ENCODE measurements at places on chromosomes 12 and 14. TPM values are rescaled to one million over a fixed set of nuclear protein-coding genes. Genes with fewer than 3 reads are reported as not detected.

DNA sequence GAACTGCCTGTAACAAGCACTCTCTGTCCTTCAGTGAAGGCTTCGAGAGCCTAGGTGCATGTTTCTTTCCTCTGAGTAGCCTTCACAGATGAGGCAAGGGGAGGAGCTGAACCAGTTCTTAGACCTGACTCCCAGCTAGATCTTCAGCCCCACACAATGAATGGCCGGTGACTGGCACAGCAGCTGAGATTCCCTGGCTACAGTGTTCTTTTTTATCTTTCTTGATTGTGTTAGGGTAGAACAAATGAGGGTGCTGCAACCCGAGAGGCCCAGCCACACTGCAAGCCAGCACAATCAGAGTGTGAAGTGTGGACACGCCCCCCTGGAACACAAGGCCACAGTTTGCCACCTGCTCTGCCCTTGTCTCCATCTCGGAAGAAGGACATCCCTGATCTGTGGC lies 19.1 kb upstream of the COL2A1 start:
- no peak for DNase-seq

The METTL25 gene
- 9.0 TPM for total RNA-seq

The DLK1 gene
- total RNA-seq = not detected

The SRSF9 gene
- 148 TPM for total RNA-seq

DNA sequence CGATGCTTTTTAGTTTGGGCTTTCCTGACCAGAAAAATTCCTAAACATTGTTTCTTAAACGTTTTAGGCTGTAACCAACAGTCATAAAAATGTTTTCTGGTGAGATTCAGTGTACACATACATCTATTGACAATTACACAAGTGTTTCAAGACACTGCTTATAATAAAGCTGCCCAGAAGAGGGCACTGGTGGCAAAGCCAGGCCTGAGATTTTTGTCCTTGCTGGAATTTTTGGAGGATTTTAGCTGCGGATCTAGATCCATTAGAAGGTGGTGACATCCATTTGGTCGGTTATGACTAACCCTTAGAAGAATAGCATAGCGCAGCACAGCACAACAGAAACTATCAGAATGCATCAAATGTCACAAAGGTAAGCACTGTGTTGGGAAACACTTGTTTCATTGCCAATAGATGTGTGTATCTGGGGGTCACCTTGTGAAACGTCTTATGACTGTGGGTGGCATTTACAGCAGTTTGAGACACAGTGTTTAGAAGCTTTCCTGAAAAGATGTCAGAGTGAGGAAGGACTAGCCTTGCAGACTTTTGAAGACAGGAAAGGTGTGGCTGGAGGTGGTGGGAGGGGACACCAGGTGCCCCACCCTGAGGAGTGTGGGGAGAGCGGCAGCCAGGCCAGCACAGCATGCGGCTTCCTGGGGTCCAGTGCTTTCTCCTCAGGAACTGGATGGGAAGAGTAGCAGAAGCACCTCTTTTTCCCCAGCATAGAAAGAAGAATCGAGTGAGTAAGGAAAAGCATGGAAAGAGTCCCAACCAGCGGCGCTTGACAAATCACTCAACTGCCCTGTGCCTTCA lies 54.7 kb upstream of the FKBP4 start:
- DNase-seq = peak; percentile 46

GRCh38 chr12:3380200-3381043 lies 110.6 kb upstream of the PRMT8 start:
- DNase-seq = no peak

The ST8SIA1 gene
- 1.3 TPM for total RNA-seq

The SPX gene
- under 0.01 TPM for total RNA-seq

DNA sequence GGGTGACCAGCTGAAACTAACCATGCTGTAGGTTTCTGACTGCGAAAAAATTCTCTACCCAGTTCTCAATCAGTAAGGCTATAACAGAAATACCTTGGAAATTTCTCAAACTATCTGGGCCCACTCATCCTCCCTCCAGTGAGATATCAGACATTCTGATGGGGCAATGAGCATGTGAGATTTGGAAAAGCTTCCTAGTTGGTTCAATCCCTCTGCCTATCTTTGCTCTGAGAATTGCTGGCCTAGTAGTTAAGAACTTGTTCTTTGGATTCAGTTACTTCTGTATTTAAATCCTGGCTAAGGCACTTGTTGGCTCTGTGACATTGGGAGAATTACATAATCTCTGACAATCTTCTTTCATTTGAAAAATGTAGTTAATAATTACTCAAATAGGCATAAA lies 119.4 kb downstream of the SLC15A5 start:
- DNase-seq = no peak

DNA sequence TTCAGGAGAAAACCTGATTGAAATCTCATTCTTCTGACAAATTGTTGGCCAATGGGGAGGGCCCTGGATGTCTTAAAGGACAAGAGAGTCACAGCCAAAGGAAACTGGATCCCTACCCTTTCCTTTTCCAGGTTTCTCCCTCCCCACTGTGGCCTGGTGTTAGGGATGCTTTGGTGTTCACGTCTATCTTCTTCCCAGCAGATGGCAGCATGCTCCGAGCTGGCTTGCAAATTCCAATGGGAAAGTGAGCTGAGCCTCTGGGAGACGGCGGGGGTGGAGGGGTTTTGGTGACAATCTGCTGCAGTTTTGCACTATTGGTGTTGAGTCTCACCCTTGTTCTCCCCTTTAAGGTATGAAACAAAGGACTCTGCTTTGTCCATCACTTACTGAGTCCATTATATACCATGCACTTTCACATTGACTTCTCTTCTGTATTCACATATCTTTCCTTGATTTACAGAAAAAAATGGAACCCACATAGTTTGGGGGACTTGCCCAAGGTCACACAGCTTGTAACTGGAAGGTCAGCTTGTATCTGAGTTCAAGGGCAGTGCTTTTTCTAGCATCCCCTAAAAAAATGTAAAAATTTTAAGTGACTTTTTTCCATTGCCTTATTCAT lies 39.3 kb downstream of the CCDC177 start:
- peak; percentile 47 for DNase-seq

- peak; percentile 44 for DNase-seq
These were observed 21.3 kb upstream of the PAPLN start for GRCh38 chr14:73216030-73216429.

GRCh38 chr14:34623506-34623905 lies 6.4 kb downstream of the SNX6 start:
- no peak for DNase-seq

DNA sequence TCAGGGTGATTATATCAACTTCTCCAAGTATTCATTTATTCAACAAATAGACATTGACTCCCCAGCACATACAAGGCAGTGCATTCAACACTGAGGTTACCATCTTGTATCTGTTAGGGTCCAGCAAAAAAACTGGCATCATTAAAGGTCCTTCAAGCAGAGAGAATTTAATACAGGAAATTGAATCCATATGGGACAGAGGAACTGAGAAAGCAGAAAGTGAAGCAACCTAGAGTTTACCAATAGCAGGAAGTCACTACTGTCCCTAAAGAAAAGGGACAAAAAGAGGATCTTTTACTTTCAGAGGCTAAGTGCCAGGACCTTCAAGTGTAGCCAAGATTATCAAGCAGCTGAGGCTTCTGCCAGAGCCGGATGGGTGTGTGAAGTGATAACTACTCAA lies 237.8 kb upstream of the TBX3 start:
- no peak for DNase-seq

The GARIN6 gene
- not detected for total RNA-seq

- DNase-seq = no peak
These were observed 18.2 kb downstream of the CINP start for GRCh38 chr14:102344485-102344884.

- no peak for DNase-seq
These were observed 155.6 kb downstream of the CAND1 start for GRCh38 chr12:67424784-67425183.

DNA sequence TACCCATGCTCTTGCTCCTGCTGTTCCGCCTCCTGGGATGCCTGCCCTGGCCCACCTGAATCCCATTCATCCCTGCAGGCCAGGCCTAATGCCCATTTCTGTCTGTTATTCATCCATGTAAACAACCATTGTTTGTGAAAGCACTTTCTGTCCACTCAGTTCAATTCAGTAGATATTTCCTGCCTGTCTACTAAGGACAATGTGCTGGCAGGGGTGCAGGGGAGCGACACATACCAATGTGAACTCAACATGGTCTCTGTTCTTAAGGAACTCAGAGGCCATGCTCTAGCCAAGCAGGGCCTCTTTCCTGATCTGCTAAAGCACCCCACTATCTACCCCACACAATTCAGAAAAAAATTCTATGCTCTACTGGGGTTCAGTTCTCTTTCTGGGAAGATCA lies 88.5 kb upstream of the ZFP36L1 start:
- DNase-seq = no peak

DNA sequence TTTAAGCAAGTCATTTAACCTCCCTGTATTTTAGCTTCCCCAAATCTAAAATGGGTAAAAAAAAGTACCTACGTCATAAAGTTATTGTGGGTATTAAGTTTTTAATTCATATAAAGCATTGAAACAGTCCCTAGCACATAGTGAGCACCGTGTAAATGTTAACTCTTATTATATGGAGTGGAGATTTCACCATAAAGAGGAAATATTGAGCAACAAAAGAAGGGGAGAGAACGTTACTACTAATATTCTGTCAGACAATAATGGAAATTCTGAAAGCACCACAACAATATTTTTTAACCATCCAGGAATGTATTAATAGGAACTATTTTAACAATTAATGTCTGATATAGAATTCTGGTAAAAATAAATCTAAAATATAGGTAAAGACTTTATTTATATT lies 7.8 kb upstream of the CD163L1 start:
- DNase-seq = no peak

DNA sequence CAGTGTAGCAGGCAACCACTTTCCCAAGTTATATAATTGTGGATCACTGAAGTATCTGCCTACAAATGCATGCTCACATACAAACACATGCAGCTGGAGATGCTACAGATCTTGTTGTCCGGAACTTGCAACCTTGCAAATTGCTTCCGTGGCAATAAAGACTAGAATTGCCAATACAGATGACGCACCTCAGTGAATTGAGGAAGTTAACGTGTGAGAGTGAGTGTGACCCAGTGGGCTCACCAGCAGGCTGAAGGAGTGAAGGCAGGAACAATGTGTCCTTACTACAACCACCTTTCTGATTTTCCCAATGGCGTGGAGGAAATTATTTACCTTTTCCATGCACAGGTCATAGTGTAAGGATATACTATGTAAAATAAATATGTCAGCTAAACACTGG lies 89.4 kb upstream of the GRIP1 start:
- no peak for DNase-seq

- no peak for DNase-seq
These were observed 447.2 kb downstream of the APAF1 start for GRCh38 chr12:99092100-99092851.

DNA sequence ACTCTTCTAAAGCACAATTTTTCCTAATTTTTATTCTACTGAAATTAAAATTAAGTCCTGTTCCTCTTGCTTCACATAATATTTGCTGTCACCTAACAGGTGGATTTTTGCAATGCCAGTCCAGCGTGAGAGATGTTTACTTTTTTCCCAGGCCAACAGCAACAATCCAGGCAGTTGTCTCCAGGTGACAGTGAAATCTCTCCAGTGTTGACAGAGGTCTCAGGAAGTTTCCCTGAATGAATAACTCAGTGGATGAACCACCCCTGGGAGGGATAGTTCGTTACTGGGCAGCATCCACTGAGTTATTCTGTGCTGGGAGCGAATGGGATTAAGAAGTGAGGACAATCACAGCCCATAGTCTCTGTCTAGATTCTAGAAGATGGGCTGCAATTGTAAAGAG lies 7.1 kb upstream of the NT5DC3 start:
- no peak for DNase-seq

DNA sequence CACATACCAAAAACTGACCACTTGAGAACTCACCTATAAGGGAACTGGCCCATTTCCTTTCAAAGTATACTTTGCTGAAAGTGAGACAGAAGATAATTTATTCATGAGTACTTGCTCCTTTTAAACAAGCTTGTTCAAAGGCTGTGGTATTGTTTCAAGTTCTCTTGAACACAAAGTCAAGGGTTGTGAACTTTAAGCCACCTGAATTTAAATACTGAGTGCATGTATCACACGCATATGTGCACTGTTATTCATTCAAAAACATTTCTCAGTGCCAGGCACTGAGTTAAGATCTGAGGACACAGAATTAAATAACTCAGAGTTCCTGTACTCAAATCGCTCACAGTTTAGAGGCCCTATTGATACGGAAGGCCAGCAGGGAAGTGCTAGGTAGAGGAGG lies 19.1 kb upstream of the LDHB start:
- no peak for DNase-seq

The CAPS2 gene
- 7.8 TPM for total RNA-seq

GRCh38 chr12:17571047-17571446 lies 518.9 kb downstream of the RERGL start:
- no peak for DNase-seq

DNA sequence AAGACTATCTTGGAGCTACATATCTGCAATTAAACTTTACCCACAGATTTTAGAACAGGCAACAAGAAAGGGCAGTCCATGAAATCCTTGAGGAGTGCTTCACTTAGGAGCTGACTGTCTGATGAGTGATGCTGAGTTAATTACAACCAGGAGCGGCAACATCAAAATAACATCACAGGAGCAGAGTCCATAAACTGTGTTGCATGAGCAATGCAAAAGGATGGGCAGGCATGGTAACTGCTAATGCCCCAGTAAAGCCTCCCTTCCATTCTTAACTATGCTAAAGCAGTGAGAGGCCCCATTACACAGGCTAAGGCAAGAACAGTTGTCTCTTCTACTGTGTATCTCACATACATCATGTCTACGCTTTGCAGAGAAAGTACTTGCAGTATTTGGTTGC lies 156.6 kb downstream of the PAX9 start:
- DNase-seq = no peak

The TOMM20L gene
- not detected for total RNA-seq

- DNase-seq = no peak
These were observed 14.3 kb downstream of the YBX3 start for GRCh38 chr12:10708862-10709261.

DNA sequence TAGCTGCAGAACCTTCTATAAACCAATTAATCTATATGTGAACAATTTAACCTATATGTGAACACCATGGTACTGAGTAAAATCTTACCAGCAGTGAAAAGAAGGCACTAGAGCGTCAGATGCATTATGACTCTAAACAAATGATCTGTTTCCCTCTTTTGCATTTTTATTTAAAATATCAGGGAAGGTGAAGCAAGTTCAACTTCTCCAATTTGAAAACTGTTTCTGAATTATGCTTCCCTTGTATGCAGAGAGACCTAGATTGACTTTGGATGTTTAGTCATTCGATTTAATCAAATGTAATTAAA lies 80.9 kb downstream of the DAD1 start:
- no peak for DNase-seq

- DNase-seq = no peak
These were observed 69.8 kb downstream of the ZFP36L1 start for GRCh38 chr14:68722968-68723566.

DNA sequence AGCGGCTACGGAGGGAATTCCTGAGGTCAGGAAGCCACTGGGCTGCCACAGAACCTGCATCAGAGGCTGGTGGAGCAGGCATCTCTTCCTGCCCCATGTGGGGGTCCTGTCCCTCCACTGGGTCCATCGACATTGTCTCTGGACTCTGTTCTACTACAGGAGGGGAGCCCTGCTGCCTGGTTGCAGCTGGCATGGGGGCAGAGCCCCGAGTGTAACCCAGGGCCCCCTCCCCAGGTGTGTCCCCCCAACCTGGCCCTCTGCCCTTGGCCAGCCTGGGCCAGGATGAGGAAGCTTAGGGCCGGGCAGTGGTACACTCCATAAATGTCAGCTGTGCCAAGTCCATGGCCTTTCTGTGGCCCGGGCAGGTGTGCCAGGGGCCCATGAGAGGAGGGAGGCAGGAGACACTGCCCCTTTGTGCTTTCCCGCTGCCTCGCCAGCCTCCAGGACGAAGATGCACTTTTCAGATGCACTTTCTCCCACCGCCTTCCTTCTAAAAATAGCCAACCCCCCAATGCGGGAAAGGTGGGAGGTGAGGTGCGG lies 4.0 kb upstream of the EXOC3L4 start:
- DNase-seq = no peak

The AHNAK2 gene
- total RNA-seq = 32.4 TPM
